Activated CD4-positive, alpha-beta T cell treated with anti-CD3 and anti-CD28 coated beads, Interleukin-2, amount 10 ng/mL, durations not matched to agents 7 days and 5 days (primary cell): ENCODE measurements at places on chromosomes 2 and 18. TPM values are rescaled to one million over a fixed set of nuclear protein-coding genes. Genes with fewer than 3 reads are reported as not detected.

NEUROD1 gene
- not detected for total RNA-seq

DNA sequence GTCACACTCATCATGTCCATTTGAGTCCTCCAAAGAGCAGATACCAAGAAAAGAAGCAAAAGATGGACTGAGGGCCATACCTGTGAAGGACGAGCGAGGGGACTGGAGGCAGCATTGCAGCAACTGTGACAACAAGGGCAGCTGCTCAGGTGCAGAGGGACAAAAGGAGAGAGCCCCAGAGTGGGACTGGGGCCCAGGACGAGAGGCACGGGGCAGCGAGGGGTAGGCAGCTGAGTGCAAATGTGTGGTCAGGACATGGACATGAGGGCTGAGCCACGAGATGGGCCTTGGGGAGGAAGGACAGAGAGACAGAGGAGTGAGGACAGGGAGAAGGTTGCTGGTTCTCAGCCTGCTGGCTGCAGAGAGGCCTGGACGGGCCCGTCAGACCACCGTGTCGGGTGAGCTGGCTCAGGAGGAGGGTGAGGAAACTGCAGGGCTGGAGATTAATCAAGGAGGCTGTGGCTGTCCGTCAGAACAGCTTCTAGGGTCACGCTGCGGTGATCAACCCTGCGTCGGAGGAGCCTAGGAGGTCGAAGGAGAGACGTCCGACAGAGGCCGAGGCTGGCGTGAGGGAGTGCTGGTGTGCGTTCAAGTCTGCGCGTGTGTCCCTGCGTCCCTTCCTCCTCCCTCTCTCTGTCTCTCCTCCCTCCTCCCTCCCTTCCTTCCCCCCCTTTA, 206.8 kb upstream of the HDAC4 start:
- H3K4me3 ChIP-seq = no peak overlapping the region
- H3K36me3 ChIP-seq = no peaks in the 10 kb centered on the region
- peaks cover 14% of the 10 kb centered on the region for H3K27me3 ChIP-seq
- no peak for DNase-seq
- H3K4me1 ChIP-seq = peaks cover 5% of the 10 kb centered on the region

DNA sequence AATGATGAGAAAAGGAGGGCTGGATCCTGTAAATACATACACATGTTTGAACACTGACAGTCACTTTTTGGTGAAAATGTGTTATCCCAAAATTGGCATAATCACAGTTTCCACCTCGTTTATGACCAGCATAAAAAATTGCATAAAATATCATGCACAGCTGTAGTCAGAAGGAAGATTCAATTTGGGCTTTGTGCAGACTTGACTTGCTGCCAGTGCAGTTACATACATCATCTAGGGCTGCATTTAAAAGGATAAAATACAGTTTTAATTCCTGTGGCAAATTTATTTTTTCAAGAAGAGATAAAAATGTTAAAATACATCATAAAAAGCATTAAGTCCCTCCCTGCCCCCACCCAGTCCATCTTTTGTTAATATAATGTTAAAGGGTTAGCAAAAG, 103.8 kb downstream of the VWC2L start:
- no peaks in the 10 kb centered on the region for H3K27me3 ChIP-seq
- H3K4me3 ChIP-seq = no peak overlapping the region
- H3K27ac ChIP-seq = no peak overlapping the region
- no peak for DNase-seq

DNA sequence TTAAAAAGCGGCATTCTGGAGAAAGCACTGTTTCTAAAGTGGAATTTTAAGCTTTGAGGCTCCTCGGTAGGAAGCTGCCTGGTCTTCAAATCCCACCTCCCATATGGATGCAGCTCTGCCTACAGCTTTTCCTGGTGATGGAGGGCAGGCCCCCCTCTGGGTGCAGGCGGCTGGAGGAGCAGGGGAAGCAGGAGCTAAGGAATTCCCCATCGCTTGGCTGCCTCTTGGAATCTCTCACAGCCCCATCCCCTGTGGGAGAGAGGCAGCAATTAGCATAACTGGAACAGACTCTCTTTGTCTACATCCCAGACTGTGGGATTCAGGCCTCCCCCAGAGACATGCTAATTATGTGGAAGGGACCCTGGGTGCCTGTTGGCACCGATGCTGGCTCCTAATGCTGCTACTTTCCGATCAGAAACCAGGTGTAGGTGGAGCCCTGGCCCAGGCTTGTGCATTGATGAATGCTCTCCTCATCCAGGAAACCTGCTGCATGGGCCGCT, 51.3 kb downstream of the LIPG start:
- H3K4me1 ChIP-seq = no peaks in the 10 kb centered on the region
- H3K27ac ChIP-seq = no peak overlapping the region

GRCh38 chr2:31202041-31202440, 15.3 kb downstream of the CAPN14 start:
- H3K27me3 ChIP-seq = no peaks in the 10 kb centered on the region
- H3K36me3 ChIP-seq = no peaks in the 10 kb centered on the region
- H3K4me1 ChIP-seq = no peaks in the 10 kb centered on the region
- no peak overlapping the region for H3K27ac ChIP-seq

CROCC2 gene
- not detected for total RNA-seq

DNA sequence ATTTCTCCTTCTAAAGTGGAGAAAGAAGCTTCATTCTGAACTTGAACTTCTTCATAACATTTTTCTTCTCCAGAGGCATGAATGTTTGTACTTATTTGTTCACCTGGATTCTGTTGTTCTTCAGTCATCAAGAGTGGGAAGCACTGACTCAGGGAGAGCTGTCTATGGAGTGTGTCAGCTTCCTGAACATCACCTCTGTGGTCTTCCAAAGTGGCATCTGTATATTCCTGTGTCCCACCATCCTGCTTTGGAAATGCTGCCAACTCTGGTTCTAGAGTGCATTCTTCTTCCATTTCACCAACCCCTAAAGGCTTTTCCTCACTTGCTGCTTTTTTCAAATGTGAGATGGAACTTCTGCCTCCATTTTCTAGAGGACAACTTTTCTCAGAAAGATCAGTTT, 59.5 kb downstream of the TTN start:
- peaks cover 7% of the 10 kb centered on the region for H3K36me3 ChIP-seq
- peaks cover 4% of the 10 kb centered on the region for H3K4me1 ChIP-seq

GRCh38 chr2:231359948-231360347, 35.6 kb upstream of the B3GNT7 start:
- no peak overlapping the region for H3K4me3 ChIP-seq
- H3K4me1 ChIP-seq = peaks cover 15% of the 10 kb centered on the region
- no peaks in the 10 kb centered on the region for H3K27me3 ChIP-seq
- H3K27ac ChIP-seq = no peak overlapping the region

CDCA7 gene
- 113 TPM for total RNA-seq

KCNG2 gene
- total RNA-seq = not detected

GRCh38 chr2:26885651-26886329, 37.9 kb downstream of the DPYSL5 start:
- H3K27me3 ChIP-seq = peaks cover 2% of the 10 kb centered on the region
- H3K4me3 ChIP-seq = no peak overlapping the region
- no peak overlapping the region for H3K27ac ChIP-seq
- H3K4me1 ChIP-seq = no peaks in the 10 kb centered on the region
- DNase-seq = no peak
- H3K36me3 ChIP-seq = no peaks in the 10 kb centered on the region

SERPINB12 gene
- total RNA-seq = not detected

DNA sequence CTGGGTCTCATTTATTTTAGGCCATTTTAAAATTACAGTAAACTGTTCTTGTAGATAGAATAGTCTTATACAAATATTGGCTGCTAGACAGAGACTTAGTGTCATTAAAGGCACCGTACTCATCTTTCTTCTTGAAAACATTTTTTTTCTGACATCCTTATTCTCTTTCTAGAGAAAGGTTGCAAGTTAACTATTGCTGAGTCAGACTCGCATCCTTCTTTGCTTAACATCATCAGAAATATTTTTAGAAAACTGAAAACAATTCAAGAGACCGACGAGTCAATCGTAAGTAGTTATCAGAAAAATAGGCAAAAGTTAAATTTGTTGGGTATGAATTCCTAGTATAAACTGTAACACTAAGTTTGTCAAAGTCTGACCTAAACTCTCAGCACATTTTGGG, 72.2 kb downstream of the HNMT start:
- H3K27me3 ChIP-seq = no peaks in the 10 kb centered on the region
- DNase-seq = no peak
- no peak overlapping the region for H3K4me3 ChIP-seq

- no peak for DNase-seq
- no peaks in the 10 kb centered on the region for H3K4me1 ChIP-seq
- H3K4me3 ChIP-seq = no peak overlapping the region
These were observed 2.9 kb upstream of the SCYGR1 start for GRCh38 chr2:227390468-227391256.

IL36RN gene
- total RNA-seq = not detected

GRCh38 chr2:176140513-176141317, 10.6 kb upstream of the HOXD4 start:
- H3K27ac ChIP-seq = no peak overlapping the region
- peaks cover 26% of the 10 kb centered on the region for H3K4me1 ChIP-seq

CAPN13 gene
- total RNA-seq = not detected

GRCh38 chr2:118791483-118791882, 56.0 kb downstream of the EN1 start:
- no peak overlapping the region for H3K27ac ChIP-seq
- DNase-seq = no peak
- peaks cover 6% of the 10 kb centered on the region for H3K27me3 ChIP-seq
- no peak overlapping the region for H3K4me3 ChIP-seq
- H3K4me1 ChIP-seq = no peaks in the 10 kb centered on the region

CRACDL gene
- total RNA-seq = 0.19 TPM

PLGLB1 gene
- total RNA-seq = 3.1 TPM

- no peak overlapping the region for H3K27ac ChIP-seq
- H3K4me1 ChIP-seq = no peaks in the 10 kb centered on the region
- H3K27me3 ChIP-seq = no peaks in the 10 kb centered on the region
- H3K36me3 ChIP-seq = no peaks in the 10 kb centered on the region
These were observed 150.0 kb downstream of the LPIN1 start for GRCh38 chr2:11896386-11896785.

TNFRSF11A gene
- total RNA-seq = 9.1 TPM

- H3K27me3 ChIP-seq = no peaks in the 10 kb centered on the region
- H3K27ac ChIP-seq = no peak overlapping the region
- H3K36me3 ChIP-seq = peaks cover 7% of the 10 kb centered on the region
These were observed 21.4 kb upstream of the EML4 start for GRCh38 chr2:42147641-42148274.
